Frontal cortex (tissue), 4 donors: ENCODE measurements at places on chromosomes 11 and 22. TPM values are rescaled to one million over a fixed set of nuclear protein-coding genes. Genes with fewer than 3 reads are reported as not detected.

RFPL2 gene
- 1.2 TPM for total RNA-seq

MYBPC3 gene
- total RNA-seq: not detected

LPXN gene
- total RNA-seq: 2.4 TPM

DNA sequence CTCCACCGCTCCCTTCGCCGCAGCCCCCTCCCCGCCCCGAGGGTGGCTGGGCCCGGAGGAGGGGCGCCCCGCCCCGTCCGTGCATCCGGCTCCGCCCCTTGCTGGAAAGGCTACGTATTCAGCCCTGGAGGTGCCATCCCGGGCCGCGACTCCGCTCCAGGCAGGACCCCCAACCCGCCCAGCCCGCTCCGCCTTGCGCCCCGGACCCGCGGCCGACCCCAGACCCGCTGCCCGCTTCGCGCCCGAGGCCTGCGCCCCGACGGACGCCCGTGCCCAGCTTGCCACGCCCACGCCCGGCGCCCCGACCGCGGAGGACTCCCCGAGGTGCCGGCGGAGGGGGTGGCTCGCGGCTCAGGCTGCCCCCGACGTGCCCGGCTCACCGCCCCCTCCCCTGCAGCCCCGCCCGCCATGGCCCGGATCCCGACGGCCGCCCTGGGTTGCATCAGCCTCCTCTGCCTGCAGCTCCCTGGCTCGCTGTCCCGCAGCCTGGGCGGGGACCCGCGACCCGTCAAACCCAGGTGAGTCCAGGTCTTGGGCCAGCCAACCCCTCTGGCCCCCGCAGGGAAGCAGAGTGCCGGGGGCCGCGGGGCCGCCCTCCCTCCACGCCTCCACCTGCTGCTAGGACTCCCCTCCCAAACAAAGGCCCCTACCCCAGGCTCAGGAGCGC lies at the start of gene ADM2:
TSS of gene ADM2 (plus strand) at position 104 of the 667 bp plus-strand sequence. CDS start at position 409, 305 bp downstream.
- no peak for DNase-seq

DNA sequence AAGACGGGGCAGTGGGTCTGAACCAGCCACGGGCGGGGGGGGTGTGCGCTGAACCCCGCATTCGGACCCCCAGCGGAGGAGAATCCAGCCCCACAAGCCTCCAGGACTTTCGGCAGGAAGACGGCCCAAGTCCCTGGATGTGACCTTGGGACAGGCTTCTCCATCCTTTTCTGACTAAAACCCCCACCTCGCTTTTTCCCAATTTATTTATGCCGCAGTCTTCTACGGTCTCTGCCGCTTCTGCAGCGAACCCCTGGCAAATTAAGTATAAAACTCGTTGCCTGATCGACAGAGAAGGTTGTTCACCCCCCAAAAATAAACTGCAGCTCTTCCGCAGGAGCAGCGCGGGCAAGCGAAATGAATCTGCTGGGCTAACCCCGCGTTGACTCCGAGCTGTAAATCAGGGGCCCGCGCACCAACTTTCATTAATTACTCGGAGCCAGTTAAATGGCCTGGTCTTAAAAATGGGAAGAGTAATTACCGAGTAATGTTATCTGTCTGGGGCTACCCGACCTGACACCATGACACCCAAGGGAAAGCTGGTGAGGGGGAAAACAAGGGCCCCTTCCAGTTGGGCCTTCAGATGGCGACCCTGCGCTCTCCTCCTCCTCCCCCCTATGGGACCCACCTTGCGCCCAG lies 6.6 kb downstream of the WT1 start:
- DNase-seq: no peak

- no peak for DNase-seq
Observed at GRCh38 chr11:121479698-121480238, 27.0 kb upstream of the SORL1-AS1 start.

DNA sequence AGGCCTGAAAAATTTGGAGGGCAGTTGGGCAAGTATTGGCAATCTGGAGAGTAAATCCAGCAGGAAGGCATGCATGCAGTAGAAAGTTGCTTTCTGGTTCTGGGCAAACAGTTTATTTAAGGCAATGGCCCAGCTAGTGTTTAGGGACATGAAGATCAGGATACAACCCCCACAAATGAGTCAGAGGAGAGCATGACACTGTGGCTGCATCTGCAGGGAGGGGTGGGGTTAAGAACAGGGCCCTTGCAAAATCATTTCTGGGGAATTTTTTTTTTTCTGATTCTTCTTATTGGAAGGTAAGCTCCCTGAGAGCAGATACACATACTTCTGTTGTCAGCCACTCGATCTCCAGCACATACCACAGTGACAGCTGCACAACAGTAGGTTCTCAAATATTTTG lies 61.1 kb downstream of the FDX1 start:
- no peak for DNase-seq

GRCh38 chr22:47168900-47169800 lies 406.7 kb downstream of the TBC1D22A start:
- no peak for DNase-seq
